ENCODE measurements at places on chromosomes 7 and 10. TPM values are rescaled to one million over a fixed set of nuclear protein-coding genes. Genes with fewer than 3 reads are reported as not detected.

DNA sequence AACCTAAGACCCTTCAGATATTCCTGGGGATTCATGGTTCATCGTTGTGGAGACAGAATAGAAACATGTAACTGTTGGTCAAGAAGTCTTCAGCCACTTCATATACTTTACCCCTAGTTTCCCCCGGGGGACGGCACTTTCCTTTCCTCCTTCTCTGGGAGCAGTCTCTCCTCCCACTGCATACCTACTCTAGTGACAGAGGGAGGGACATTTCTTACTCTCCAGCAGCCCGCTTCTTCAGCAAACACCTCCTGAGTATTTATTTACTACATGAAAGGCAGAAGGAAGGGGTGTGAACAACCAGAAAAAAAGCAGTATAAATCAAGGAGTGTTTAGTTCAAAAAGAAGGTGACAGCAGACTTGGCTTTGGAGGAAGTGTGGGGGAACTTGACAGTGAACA is 69.0 kb downstream of the LHFPL3 start:
- peak; percentile 11 for DNase-seq

DNA sequence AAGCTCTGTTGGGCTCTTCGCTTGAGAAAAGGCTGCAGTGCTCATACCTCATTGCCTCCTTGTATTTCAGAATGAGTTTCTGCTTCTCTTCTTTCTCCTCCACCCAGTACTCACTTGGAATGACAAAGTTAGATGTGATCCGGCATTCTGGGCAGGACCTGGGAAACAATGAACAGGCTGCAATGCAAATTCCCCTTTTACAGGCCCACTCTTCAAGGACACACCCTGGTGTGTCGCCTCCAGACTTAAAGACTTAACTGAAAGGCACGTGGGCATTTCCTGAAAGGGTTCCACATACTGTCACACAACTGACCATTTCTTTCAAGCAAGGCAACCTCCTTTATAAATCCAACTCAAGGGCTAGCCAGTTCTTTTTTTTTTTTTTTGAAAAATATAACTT is 23.6 kb downstream of the MKRN1 start:
- DNase-seq: peak; percentile 72

- peak; percentile 59 for DNase-seq
These were observed 16.6 kb downstream of the BAG3 start for GRCh38 chr10:119667562-119668328.

- peak; percentile 64 for DNase-seq
These were observed 6.7 kb downstream of the BHLHA15 start for GRCh38 chr7:98217623-98218582.

DNA sequence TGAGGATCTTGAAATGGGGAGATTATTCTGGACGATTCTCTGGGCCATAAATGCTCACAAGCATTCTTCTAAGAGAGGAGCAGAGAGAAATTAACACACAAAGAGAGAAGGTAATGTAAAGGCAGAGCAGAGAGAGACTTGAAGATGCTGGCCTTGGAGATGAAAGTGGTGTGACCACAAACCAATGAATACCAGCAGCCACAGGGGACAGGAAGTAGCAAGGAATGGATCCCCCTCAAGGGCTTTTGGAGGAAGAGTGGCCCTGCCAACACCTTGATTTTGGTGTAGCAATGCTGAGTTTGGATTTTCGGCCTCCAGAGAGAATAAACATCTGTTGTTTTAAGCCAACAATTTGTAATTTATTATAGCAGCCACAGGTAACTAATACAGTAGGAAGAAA is 1155.6 kb downstream of the TYW1 start:
- no peak for DNase-seq

DNA sequence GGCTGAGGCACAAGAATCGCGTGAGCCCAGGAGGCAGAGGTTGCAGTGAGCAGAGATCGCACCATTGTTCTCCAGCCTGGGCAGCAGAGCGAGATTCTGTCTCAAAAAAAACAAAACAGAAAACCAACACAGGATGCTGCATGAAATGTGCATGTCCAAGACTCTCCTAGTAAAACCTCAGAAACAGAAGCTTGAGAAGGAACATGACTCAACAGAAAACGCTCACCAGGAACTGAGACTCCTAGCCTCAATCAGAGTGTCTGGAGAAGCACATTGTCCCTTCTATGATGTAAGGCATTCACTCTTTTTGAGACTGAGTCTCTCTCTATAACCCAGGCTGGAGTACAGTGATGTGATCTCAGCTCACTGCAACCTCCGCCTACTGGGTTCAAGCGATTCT is 168.3 kb downstream of the MYOF start:
- no peak for DNase-seq

Gene TMEM130
- total RNA-seq: 0.24 TPM

Gene PNLIPRP2
- not detected for total RNA-seq

All from H7 (cell line).